ENCODE measurements at places on chromosomes 1 and 21.

DNA sequence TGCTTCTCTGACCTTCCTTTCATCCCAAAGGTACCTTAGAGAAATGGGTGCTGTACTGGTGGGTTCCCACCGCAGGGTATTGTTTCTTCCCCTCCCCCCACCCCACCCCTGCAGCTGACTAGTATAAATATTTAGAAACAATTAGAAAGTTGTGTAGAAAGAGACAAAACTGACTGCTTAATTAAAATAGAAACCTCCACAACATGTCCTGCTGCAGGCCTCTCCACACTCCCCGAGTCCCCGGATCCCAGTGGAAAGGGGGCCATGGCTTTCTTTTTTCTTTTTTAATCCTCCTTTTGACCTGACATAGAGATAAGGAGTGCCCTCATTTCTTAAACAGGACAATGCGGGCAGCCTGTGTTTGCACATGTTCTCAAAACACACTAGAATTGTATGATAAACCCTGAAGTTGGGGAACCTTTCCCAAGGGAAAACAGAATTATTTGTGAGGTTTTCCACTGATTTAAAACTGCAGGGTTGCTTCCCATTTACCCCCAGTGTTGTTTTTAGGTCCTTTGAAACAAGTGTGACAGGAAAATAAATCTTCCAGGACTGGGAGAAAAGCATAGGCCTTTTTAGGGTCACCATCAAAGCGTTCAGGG lies 1.7 kb downstream of the RHOU start:
- DNase-seq: no peak

GRCh38 chr1:28301368-28302174 lies 27.3 kb upstream of the MED18 start:
- DNase-seq: no peak

DNA sequence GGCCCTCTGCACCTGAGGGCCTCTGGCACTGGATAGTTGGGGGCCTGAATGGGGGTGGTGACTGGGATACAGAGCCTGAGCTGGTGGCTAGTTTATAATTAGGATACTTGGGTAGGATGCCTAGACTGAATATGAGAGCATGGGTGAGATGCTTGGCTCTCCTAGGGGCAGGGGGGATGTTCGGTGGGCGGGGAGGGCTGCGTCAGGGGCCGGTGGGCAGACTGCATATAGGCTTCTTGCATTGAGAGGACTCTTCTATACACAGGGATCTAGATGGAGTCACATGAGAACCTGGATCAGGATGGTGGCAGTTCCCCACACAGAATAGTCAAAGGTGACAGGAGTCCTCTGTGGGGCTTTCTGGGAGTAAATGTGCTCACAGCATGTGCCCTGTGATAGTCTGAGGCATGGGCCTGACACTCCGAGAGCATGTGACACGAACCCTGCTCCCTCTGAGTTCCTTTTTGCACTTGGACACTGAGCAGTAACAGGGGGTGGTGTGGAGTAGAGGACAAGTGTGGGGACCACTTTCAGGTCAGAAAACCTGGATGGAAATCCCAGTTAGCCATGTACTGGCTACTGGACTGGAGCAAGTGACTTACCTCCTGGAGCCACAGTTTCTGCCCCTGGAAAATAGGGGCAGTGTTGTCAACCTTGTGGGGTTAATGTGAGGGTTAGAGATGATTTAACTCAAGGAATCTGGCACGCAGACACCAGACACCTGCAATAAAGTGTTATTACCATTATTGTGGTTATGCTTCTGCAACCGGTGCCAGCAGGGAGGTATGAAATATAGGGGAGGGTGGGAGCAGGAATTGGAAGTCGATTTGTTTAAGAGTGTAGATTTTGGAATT lies 2.2 kb downstream of the MAP7D1 start:
- DNase-seq: no peak

- no peak for DNase-seq
Measured at GRCh38 chr1:108865316-108865910, 8.5 kb upstream of the AKNAD1 start.

GRCh38 chr1:231935856-231936255 lies 309.3 kb downstream of the DISC1 start:
- DNase-seq: no peak

- DNase-seq: no peak
Measured at GRCh38 chr1:83697961-83698360, 301.0 kb downstream of the TTLL7 start.

GRCh38 chr1:116726872-116727820 lies 27.1 kb upstream of the CD2 start:
- DNase-seq: no peak

GRCh38 chr1:110321045-110321444 lies 18.1 kb upstream of the RBM15 start:
- DNase-seq: no peak

GRCh38 chr21:35163411-35163810 lies 114.3 kb upstream of the RUNX1 start:
- no peak for DNase-seq

- no peak for DNase-seq
Measured at GRCh38 chr1:80217377-80217986, 1211.0 kb upstream of the ADGRL4 start.

DNA sequence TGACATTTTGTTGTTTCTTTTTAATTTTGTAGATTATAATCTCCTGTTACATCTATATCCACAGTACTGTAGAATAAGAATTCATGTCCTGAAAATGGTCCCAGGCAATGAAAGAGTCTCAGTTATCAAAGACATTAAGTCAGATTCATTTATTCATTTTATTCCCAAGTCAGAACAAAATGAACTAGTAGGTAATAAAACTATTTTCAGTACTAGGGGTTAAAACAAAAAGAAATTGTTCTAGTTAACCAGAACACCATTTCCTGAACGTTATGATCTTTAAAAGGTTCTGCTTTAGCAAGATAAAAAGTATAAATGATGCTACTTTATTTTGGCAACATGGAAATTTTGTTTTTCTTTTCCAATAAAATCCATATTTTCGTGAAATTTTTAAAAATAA lies 6.8 kb upstream of the DYNLT5 start:
- no peak for DNase-seq

DNA sequence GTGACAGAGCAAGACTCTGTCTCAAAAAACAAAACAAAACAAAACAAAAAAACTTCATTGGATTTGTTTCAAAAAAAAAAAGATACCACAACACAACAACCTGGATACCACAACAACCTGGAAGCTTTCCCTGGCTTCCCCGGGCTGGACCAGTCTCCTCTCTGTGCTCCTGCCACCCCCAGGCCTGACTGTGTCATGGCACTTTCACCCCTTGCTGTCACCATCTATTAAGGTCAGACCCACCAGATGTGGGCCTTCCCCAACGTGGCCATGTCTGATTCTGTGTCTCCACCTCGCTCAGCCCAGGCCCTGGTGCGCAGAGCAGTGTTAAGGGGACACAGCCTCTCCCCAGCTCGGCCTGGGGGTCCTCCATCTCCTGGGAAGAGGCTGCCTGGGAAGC lies 28.3 kb upstream of the ACOT11 start:
- no peak for DNase-seq

- DNase-seq: no peak
Measured at GRCh38 chr1:94873520-94874351, 53.2 kb downstream of the CNN3 start.

GRCh38 chr1:230073371-230074035 lies 6.5 kb downstream of the GALNT2 start:
- DNase-seq: no peak

DNA sequence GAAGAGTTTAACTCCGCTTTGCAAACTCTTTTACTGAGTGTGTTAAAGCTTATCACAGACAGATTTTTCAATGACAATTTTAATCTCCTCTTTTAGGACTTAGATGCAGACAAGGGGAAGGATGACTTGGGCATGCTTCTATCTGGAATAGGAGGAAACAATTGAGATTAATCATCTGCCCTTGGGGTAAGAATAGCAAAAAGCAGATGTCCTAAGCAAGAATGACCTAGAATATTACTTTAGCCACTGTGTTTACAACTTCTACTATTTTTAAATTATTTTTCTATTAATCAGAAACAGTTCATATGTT lies 569.0 kb upstream of the ADGRL2 start:
- DNase-seq: no peak

- DNase-seq: no peak
Measured at GRCh38 chr1:15191770-15192169, 38.2 kb downstream of the TMEM51 start.

DNA sequence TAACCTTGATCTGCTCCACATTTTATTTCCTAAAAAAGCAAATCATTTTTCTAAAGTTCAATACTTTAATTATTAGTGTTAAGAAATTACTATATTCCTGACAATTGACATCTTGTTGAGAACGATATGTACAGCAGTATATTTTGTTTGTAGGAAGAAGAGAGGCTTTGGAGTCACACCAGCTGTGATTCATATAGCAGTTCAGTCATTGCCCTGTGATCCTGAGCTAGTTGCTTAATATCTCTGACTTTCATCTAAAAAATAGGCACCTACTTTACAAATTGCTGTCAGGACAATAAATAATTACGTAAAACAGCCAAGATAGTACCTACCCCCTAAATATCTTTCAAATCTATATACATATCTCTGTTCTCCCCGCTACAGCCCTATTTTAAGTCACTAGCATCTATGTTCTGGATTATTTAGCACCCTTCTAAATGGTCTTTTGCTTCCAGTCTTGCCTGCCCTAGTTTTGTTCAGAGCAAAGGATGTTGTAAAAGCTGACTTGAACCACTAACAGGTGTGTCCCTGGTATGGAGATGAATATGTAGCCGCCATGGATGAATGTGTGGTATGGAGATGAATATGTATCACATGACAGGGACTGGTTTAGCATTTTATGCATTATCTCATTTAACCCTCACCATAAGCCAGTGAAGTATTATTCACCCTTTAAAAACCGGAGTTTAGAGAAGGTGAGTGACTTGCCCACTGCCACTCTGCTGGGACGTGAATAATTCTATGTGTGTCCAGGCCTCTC lies 42.2 kb downstream of the RNF220 start:
- no peak for DNase-seq
